ENCODE measurements at places on chromosomes 2 and 18.

GRCh38 chr2:114049826-114050225, 159.9 kb downstream of the ACTR3 start:
- DNase-seq, result no peak

DNA sequence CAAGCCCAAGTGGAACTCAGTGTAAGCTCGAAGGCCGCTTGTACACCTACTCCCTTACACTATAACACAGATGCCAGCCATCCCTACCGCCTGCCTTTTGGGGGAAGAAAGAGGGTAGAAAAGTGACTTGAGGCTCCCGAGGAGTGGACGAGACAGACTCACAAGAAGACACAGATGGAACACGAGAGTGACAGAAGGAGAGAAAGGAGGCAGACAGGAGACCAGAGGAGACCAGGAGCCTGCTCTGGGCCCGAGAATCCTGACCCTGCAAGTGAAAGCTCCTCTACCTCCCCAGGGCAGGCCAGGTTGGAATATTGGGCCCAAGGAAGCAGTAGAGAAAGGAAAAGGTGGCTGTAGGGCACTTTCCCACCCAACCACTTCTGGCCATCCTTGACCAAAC, 23.4 kb upstream of the TNS1 start:
- DNase-seq, result no peak

GRCh38 chr2:162056796-162057399, 17.1 kb downstream of the DPP4 start:
- no peak for DNase-seq

GRCh38 chr2:241498115-241499070, 10.0 kb downstream of the STK25 start:
- DNase-seq, result no peak

GRCh38 chr2:20042531-20042930, 8.9 kb downstream of the LAPTM4A start:
- no peak for DNase-seq

DNA sequence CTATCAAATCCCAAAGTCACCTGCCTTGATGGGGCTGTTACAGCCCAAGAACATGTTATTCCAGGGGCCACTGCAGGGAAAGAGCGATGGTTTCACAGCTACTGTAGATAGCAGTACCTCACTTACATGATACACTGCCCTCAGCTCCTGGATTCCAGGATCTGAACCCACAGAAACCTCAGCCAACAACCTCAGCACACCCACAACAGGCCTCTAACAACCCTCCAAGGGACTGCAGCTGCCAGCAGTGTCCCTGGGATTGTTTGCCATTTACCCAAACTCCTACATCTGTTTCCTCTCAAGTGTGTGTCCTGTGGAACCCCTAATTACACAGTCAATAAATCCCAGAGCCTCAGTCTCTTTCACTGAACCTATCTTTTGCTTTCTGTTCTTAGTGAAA, 28.2 kb downstream of the OSBPL1A start:
- DNase-seq, result no peak

- DNase-seq, result no peak
Observed at GRCh38 chr2:196341277-196341841, 170.0 kb upstream of the STK17B start.

GRCh38 chr18:62781262-62781661, 65.9 kb downstream of the PHLPP1 start:
- DNase-seq, result no peak

GRCh38 chr18:68667121-68667520, 47.8 kb downstream of the TMX3 start:
- DNase-seq, result no peak

GRCh38 chr2:86344404-86344803, 7.0 kb upstream of the REEP1 start:
- DNase-seq, result no peak

GRCh38 chr2:8006626-8007025, 675.2 kb upstream of the ID2 start:
- DNase-seq, result no peak

DNA sequence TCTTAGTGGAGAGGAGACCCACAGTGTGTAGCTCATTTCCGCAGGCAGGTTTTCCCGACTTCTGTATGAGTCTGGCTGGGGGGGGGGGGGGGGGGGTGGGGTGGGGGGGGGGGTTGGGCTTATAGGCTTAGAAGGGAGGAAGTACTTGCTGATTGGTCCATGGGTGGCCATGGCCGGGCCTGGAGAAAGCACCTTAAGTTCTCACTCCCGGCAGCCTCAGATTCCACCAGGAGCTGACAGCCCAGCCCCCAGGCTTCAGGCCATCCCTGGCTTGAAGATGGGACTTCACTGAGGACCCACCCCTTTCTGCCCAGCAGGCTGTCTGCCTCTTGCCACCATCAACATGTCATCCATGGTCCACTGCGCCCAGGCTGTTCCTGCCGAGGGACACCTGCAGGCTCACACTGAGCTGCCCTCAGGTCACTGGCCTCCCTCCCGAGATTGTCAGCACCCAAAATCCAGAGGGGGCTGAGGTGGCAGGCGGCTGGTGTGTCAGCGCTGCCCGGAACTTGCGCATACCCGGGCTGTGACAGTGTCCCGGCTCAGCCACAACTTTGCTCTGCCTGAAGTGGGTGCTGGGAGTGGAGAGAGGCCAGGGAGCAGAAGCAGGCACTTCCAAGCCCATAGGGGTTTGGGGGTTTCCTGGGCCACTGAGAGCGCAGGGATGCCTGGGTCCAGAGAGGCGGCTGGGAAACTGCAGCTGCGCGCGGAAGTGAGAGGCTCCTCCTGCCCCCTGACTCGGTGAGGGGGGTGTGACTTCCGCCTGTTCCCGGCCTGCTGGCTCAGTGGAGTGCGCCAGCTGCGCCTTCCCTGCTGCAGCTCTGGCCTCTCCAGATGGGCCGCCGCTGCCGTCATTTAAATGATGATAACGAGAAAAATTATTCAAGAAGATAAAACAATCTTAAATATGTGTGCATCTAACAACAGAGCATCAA, 256.1 kb downstream of the RPRM start:
- no peak for DNase-seq

DNA sequence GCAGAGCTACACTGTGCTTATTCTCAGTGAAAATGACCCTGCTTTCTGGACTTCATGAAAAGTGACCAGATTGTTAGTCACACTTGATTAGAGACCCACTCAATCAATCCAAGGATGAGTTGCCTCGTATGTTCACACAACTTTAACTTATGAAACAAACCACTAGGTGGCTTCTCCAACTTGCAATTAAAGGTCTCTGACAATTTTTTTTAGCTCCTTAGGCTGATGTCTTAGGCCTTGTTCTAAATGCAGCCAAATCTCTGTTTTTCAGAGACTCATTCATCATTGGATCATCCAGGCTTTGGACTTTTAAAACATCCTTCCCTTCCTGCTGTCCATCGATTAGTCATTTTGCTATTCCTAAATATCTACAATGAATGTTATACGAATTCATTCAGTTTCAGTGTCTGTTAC, 63.4 kb downstream of the MREG start:
- DNase-seq, result no peak

GRCh38 chr2:238133499-238134392, 4.7 kb upstream of the KLHL30 start:
- no peak for DNase-seq

GRCh38 chr2:25071966-25072365, 30.1 kb downstream of the EFR3B start:
- DNase-seq, result no peak

GRCh38 chr2:184444217-184444616, 154.1 kb upstream of the ZNF804A start:
- peak; percentile 2 for DNase-seq

- DNase-seq, result no peak
Observed at GRCh38 chr2:101847661-101848339, 144.0 kb upstream of the IL1R2 start.

GRCh38 chr18:23538870-23539269, 35.6 kb downstream of the RMC1 start:
- no peak for DNase-seq

DNA sequence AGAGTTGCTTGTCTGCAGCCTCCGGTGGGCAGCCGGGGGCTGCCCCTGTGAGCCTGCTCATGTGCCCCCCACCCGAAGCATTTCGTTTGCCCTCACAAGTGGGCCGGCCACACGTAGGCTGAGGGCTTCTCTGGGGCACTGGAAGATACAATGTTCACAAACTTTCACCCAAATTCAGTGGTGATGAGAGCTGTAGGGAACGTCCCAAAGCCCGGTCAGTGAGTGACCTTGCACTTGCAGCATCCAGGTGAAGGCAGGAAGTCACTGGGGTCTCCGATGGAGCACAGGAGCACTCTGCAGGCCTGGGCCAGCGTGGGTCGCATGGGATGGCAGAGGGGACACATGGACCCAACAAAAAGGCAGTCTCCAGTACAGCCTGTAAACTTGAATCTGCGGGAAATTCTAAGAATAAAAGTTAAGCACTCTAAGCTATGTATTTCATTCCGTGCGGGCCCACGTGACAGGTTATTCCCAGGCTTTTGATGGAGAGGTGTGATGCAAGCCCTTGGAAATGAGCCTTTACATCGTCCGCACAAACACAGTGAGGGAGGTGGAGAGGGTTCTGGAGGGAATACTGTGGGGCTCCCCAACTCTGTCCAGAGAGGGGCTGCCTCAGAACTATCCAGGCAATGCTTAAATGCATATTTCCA, 42.5 kb downstream of the CNGA3 start:
- DNase-seq, result no peak

GRCh38 chr2:25521665-25522387, 151.6 kb downstream of the DTNB start:
- DNase-seq, result peak; percentile 38

- DNase-seq, result no peak
Observed at GRCh38 chr2:132886574-132886973, 216.6 kb upstream of the LYPD1 start.
